ENCODE measurements at places on chromosomes 12 and 14.

GRCh38 chr12:80884651-80885050 lies 53.1 kb downstream of the LIN7A start:
- DNase-seq: no peak

- DNase-seq: no peak
Measured at GRCh38 chr12:16076557-16076956, 165.4 kb downstream of the DERA start.

- no peak for DNase-seq
Measured at GRCh38 chr12:82886671-82887340, 200.1 kb downstream of the TMTC2 start.

- no peak for DNase-seq
Measured at GRCh38 chr12:28316049-28316448, 125.8 kb downstream of the CCDC91 start.

GRCh38 chr12:30519535-30519934 lies 176.1 kb downstream of the IPO8 start:
- DNase-seq: no peak

DNA sequence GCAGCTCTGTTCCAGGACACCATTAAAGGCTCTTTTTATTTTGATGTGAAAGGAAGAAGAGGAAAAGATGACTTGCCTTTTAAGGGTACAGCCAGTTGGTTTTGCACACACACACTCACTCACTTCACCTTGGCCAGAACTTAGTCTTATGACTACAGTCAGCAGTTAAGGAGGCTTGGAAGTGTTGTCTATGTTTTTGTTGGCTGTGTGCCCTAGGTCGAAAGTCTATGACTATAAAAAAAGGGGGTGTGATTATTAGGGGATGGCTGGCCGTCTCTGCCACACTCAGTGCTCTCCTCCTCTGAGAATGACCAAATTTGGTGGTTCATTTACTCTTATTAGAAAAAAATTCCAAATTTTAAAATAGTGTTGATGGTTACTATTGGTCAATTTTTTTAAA lies 139.5 kb upstream of the OTX2 start:
- no peak for DNase-seq

DNA sequence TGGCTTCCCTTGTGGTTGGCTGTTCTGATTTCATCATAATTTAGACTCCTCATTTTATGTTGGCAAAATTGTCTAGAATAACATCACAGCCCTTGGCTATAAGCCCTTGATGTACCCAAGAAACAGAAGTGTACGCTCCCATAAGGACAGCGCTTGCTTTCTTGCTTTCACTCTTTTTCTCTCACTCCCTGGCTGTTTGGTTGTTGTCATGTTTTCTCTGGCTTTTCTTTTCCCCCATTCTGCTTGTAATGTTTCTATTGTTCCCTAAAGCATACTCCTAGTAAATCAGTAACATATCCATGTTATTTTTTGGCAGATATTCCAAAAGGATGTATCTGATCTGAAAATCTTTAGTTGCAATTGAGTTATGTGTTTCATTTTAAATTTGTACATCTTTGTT lies 530.5 kb downstream of the NOVA1 start:
- DNase-seq: no peak

GRCh38 chr14:51081209-51081608 lies 13.7 kb downstream of the TRIM9 start:
- DNase-seq: no peak

- no peak for DNase-seq
Measured at GRCh38 chr14:63096186-63096585, 50.9 kb upstream of the KCNH5 start.

GRCh38 chr12:47343684-47344567 lies 264.2 kb upstream of the AMIGO2 start:
- no peak for DNase-seq

GRCh38 chr12:12357719-12358461 lies 1.0 kb downstream of the BORCS5 start:
- no peak for DNase-seq

GRCh38 chr14:102606296-102606695 lies 13.8 kb downstream of the RCOR1 start:
- no peak for DNase-seq

DNA sequence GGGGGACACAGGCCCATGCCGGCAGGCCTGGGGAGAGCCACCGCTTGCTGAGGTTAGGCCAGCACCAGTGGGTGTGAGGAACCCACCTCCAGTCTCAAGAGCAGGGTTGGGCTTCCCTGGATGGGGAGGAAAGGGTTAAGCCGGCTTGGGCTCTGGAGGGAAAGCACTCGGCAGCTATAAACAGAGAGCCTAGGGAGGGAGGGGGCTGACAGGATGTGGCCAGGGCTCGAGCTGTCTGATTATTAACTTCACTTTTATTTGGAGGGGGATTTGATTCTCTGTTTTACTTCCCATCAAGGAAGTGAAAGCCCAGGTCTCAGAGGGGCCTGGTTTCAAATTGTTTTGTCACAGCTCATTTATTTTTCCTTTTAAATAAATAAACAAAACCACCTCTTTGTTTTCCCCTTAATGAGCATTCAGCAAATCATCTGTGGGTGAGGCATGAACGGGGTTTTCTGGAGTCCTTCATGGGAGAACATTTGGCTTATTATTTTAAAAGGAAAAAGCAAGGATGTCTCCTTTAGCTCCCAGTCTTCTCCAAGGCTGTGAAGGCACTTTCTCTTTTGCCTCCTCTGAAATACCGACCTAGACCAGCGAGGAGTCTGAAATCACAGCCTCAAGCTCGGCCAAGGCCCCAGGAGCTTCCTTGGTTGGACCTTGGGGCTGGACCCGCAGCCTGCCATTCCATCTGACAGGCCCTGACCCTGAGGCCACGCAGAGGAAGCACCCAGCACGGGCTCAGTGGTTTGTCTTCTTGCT lies 21.9 kb upstream of the ZFP36L1 start:
- DNase-seq: no peak

GRCh38 chr12:112285600-112286401 lies 96.4 kb downstream of the HECTD4 start:
- no peak for DNase-seq

GRCh38 chr12:28869197-28869596 lies 279.9 kb upstream of the FAR2 start:
- DNase-seq: no peak

GRCh38 chr12:39355841-39356240 lies 87.1 kb downstream of the KIF21A start:
- no peak for DNase-seq

DNA sequence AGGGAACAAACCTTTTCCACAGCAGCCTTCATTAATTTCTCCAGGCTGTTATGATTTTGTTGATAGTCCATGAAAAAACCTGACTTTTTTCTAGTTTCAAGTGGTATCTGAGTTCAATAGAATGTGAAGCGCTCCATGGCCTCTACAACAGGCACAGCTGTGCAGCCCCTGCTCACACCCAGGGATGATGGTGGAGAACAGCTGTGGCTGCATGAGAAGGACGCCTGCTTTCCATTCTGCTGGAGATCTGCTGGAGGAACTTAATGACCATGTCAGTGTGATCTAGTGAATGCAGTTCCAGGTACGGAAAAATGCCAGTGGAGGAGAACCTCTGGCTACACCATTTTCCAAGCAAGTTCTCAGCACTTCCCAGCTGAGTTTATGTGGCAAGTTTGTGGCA lies 80.6 kb downstream of the PIWIL1 start:
- DNase-seq: no peak

DNA sequence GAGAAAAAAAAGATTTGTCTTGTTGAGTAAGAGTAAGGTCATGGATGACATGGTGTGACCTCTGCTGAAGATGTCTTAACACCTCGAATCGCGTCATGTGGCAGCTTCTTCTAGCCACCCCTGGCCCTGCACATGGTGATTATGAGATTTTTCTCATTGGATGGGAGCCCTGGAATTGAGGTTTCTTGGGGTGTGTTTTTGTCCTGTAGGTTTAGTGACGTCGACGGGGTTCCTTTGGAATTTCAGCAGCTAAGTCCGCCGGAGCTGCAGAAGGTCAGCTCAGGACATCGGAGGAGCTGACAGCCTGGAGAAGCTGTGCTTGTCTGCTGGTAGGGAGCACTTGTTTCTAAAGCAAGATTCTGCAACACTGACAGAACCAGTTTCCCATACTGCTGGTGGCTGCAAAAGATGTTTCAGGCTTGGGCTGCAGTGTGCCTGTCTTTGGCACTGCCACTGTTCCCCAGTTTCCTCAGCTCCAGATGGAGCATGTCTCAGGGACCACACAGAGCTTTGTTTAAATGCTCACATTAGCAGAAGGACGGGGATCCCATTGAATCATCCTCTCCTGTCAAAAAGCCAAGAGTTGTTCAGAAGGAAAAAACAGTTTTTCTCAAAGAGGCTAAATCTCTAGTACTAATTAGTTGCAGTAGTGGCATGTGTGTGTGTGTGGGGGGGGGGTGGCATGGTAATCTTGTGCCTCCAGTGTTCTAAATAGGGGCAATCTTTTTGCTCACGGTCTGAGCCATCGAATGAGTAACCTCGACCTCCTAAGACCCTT lies 5.2 kb upstream of the FOS start:
- DNase-seq: no peak

DNA sequence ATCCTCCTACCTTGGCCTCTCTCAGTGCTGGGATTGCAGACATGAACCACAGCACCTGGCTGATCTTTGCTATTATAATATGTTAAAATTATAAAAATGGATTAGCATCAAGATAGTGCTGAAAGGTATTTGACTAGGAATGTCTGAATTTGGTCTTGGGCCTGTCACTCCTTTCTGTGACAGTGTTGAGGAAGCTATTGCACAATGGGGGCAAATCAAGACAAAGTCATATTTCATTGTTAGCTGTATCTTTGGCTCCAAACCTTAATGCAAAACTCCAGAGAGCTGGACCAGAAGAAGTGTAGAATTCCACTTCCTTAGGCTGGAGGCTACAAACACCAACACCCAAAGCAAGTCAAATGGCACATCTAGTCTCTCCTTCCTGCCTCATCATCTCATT lies 42.2 kb downstream of the ZCRB1 start:
- no peak for DNase-seq

- no peak for DNase-seq
Measured at GRCh38 chr12:5138845-5139244, 95.2 kb downstream of the KCNA5 start.

GRCh38 chr12:113837084-113837483 lies 129.0 kb downstream of the RBM19 start:
- DNase-seq: no peak

GRCh38 chr12:94336211-94336925 lies 123.3 kb downstream of the CEP83 start:
- no peak for DNase-seq

DNA sequence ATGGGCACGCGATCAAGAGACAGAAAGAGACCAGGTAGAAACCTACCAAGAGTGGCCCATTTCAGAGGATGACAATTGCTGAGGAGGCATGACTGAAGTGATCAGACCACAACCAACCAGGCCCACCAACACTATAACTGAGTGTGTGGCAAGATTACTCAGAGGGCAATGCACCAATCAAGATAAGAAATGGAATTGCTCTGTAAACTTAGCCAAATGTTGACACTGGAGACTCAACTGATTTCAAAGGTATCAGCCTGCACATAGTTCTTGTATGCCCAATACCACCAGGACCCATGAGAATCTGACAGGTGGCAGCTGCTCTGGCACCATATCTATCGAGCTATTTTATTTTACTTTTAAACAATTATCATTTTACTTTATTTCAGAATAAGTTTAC lies 128.9 kb downstream of the FOXN3 start:
- no peak for DNase-seq
